A549 (cell line): ENCODE measurements at places on chromosomes 1 and 21. TPM values are rescaled to one million over a fixed set of nuclear protein-coding genes. Genes with fewer than 3 reads are reported as not detected.

DNA sequence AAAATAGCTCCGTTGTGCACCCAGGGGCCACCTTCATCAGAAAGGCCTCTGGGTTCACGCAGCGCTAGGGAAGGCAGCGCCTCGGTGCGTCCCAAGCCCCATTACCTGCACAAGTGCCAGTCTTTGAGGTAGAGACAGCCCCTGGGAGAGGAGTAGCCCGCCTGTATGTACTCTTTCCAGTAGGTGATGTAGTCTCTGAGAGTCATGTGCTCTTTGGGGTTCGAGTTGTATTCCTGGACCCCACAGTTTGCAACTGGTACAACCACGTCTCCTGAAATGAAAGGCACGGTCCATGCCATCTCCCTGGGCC is 601 bp downstream of the JMJD4 start:
- DNase-seq: no peak

GRCh38 chr1:7585216-7585907 is 185.7 kb upstream of the VAMP3 start:
- DNase-seq: no peak

DNA sequence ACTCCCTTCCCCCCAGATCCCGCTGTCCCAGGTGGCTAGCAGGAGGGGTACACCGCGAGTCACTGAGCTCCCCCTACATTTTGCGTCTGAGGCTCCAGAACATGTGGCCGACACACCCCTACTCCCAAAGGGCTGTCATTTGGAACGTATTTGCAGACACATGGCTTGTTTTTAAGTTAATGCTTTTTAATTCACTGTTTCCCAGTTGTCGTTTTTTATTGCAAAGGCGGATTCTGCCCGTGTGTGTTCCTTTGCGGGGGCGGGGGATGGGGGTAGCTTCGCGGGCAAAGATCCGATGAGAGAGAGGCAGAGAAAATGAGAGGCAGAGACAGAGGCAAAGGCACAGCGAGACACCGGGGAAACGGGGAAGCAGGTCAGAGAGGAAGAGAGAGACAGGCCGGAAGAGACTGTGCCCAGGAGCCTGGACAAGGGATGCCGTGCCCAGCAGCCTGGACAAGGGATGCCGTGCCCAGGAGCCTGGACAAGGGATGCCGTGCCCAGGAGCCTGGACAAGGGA is 270.2 kb downstream of the FOXD2 start:
- DNase-seq: no peak

- DNase-seq: no peak
Observed at GRCh38 chr1:9420835-9421532, 118.3 kb upstream of the SLC25A33 start.

- DNase-seq: no peak
Observed at GRCh38 chr1:106880226-106880625, 176.2 kb upstream of the PRMT6 start.

GRCh38 chr1:11134251-11134897 is 34.7 kb upstream of the EXOSC10 start:
- DNase-seq: no peak

GRCh38 chr1:212827831-212828278 is 19.6 kb downstream of the SPATA45 start:
- no peak for DNase-seq

DNA sequence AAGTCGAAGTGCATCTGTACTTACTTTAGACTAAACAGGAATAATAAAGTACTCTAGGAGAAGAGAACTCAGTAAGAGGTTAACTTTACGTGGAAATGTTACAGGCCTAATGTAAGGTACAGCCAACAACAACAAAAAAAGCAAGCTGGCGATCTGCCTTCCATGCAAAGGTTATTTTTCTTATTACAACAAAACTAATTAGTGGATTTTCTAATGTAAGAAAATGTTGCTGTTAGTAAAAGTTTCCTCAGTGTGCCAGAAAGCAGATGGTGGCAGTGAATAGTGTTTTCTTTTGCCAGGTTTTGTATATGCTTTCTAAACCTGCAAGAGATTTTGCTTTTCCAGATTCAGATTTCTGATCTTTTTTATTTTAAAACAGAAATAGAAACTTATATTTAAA is 179.2 kb downstream of the NFIA start:
- DNase-seq: no peak

DNA sequence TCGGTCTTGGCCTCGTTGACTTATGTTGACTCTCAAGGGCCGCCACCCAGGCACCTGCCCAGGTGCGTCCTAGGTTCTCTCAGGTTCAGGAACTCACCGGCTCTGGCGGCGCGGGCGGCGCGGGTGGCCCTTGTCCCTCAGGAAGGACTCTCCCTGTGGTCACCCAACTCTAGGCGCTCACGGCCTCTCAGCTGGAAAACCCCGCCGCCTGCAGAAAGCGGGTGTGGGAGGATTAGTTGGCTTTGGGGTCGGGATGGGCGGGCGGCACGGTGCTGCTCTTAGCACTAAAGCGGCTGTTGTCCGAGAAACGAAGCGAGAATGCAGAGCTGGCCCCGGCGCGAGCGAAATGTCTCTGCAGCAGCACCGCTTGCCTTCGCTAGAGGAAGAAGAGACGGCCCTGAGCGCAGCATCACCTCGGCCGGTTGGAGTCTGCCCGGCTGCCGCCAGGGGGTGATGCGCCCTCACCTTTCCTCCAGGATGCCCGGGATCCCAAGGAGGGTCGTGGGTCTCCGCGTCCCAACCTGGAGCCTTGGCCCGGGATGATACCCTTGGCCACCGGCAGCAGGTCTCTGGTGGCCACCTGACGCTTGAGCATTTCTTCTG is 8.1 kb upstream of the TADA1 start:
- DNase-seq: peak; percentile 9

DNA sequence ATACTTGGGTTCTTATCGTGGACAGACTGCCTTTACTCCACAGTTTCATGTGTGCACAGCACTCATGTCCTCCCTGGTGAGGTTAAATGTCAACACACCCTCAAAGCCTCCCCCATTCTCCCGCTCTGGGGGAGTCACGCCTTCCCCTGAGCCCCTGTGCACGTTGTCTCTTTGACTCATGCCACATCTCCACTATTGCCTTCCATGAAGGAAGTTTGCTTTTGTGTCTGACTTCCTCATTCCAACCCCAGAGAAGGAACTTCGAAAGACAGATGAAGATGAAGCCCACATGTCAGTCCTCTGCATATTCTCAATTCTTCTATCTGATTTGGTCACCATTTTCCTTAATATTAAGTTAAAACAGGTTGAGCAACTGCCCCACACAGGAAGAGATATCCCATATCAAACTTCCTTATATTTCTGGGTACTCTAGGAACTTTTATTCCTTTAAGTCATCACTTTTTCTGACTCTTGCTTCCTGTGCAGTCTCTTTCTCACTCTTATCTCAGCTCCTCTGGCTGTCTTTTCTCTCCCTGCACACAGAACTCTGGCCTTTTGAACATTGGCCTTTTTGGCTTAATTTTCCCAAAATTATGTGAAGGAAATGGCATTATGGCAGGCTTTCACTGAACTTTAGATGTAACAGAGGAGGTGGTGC is 41.5 kb downstream of the C4BPA start:
- no peak for DNase-seq

GRCh38 chr21:25568246-25568645 is 39.0 kb downstream of the MRPL39 start:
- DNase-seq: no peak

DNA sequence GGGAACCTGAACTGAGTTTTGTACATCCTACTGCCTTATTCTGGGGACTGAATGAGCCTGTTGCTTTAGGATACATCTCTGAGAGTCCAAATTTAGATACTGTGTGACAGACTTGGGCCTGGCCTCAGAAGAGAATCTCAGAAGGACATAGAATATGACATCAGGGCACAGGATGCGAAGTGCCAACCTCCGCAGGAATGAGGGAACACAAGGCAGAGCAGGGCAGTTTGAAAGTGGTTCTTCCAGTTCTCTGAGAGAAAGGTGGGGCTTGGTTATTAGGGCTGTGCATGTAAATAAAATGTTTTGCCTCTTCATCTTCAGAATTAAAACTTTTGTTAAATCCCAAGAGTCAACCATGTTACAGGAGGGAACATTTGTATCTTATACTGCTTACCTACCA is 23.1 kb downstream of the TRAF5 start:
- no peak for DNase-seq

- DNase-seq: peak; percentile 47
Observed at GRCh38 chr1:23838401-23838866, 13.2 kb upstream of the HMGCL start.

DNA sequence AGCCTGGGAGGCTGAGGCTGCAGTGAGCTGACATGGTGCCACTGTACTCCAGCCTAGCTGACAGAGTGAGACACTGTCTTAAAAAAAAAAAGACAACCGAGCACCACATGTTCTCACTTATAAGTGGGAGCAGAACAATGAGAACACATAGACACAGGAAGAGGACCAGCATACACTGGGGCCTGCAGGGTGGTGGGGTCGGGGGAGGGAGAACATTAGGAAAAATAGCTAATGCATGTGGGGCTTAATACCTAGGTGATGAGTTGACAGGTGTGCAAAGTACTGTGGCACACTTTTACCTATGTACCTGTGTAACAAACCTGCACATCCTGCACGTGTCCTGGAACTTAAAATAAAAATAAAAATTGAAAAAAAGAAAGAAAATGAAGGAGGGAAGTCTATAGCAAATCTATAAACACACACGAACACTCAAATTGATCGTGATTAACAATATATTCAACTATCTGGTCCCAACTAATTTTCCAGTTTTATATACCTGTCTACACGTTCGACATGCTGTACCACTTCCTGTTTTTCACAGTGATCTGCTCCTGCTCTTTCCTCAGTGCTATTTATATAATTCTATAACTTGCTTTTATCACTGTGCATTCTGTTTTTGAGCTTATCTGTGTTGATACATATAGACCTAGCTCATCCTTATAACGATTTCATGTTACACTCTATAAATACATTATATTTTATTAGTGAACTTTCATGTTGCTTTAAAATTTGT is 27.2 kb downstream of the AK5 start:
- DNase-seq: no peak

Gene ELAPOR1
- 0.37 to 0.96 TPM (median 0.52 TPM) in 3 replicates for polyA plus RNA-seq

Gene TNFRSF8
- 0.04 TPM in 1 of 3 replicates, not detected in the others for polyA plus RNA-seq

Gene RGSL1
- polyA plus RNA-seq: not detected in 3 replicates
